ENCODE measurements at places on chromosomes 6 and 20.

DNA sequence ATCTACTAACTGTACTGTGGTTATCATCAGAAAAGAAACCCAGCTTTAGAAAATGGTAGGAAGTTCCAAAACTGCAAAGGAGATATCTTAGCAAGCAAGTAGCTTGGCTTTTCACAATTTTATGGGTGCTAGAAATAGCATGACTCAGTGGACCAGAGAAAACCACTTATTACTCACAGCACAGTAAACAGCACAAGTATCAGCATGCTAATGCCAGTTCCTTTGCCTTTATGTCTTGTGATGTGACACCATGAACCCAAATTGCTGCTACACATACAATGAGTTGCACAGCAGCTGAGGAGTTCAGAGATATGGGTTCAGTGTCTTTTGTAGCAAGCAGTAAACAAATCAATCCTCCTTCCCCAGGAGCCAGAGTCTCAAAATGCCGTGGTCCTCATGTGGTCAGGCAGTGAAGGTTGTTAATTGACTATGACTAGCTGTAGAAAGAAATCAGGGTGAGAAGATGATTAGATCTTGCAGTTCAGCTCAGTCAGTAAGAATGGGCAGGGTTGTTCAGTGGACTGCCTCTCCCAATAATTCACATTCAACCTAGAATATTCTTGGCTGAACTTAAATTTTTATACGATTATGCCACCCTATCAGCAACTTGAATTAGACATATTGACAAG lies 73.3 kb downstream of the OPRM1 start:
- no peak for DNase-seq

DNA sequence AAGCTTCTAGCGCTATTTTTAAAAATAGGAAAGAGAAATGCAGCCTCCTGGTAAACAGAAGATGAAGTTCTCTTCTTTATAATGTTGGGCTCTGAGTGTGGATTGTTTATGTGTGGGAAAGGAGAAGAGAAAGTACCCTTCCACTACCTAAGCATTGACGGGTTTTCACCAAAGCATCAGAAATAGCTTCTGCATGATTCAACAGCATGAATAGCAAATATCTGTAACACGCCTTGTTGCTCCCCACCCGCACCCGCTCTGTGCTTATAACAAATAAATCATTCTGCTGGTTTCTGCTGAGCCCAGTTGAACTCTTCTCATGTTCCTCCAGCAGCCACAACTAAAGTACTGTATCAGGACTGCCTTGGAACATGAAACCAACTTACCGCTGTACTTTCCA lies 20.7 kb downstream of the TXLNB start:
- DNase-seq = no peak

DNA sequence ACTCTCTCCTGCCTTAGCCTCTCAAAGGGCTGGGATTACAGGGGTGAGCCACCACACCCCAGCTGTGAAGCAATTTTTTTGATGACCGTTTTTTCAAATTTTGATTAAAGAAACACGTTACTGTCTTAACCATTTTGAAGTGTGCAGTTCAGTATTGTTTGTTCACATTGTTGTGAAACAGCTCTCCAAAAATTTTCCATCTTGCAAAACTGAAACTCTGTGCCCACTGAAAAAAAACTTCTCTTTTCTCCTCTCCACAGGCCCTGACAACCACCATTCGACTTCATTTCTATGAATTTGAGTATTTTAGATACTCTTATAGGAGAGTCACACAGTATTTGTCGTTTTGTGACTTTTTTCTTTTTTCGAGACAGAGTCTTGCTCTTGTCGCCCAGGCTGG lies 53.9 kb downstream of the ECT2L start:
- no peak for DNase-seq

DNA sequence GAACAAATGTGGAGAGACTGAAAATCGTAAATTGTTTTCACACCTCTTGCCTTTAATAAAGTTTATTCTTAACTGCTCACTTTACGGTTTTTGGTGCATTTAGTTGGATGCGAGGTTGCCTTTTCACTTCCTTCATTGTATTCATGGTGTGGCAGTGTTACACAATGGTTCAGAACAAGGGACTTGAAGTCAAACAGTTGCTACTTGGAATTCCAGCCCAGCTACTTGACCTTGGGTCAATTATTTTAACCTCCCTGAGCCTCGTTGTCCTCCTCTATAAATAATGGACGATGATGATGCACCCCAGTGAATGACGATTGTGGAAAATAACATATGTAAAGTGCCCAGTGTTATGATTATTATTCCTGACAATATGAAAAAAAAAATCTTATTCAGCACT lies 72.3 kb downstream of the CARMIL1 start:
- no peak for DNase-seq

GRCh38 chr6:8820313-8820712 lies 385.0 kb upstream of the SLC35B3 start:
- DNase-seq = no peak

GRCh38 chr6:13873288-13874190 lies 51.2 kb upstream of the RNF182 start:
- peak; percentile 68 for DNase-seq

DNA sequence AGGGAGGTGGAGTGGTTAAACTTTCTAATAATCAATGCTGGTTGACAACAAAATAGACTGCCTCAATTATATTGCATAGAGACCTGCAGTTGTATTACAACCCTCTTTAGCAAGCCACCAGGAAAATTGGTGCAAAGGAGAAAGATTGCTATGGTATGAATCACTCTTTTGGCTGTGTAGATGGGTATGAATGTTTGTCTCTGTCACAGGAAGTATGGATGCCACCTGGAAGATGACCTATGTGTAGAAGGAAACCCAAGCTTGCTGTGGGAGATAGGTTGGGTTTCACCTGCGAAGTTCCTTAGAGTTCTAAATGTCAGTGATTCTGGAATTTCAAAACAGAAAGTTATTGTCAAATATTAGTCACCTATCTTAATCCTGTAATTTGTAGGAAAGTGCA lies 134.6 kb downstream of the SOBP start:
- DNase-seq = no peak

DNA sequence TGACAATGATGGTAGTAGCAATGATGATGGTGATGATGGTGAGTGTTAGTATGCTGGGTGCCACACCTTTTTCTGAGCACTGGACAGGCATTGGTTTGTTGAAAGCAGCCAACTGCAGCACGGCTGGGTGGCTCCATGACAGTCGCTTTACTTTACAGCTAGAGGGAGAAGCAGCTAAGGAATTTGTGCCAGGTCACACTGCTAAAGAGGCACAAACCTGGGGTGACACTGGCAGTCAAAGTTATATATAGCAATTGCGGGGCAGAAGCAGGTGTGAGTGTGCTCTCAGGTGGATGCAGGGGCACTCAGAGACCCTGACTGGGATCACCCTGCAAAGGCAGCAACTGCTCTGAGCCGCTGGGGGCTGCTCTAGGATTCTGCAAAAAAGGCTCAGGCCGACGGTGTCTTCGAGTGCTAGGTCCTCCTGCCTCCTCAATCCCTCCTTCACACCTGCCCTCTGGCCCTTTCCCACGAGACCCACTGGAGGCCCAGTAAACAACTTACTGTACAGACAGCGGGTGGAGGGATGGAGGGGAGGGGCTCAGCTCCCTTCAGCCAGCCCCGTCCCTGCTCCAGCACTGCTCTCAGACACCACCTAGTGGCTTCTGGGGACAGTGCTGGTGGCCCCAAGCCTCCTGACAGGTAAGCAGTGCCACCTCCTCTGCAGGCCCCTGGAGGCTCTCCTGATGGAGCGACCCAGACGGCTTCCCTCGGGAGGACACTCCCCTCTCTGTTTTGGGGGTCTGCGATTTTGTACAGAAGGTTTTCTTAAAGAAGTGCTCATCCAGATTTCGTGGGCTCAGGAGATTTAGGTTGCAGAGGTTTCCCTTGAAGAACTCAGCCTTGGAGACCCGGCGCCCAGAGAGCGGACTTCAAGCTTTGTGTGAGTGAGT lies 4.4 kb upstream of the RPS21 start:
- peak; percentile 78 for DNase-seq

- DNase-seq = no peak
Measured at GRCh38 chr20:49824206-49824605, 11.6 kb downstream of the SLC9A8 start.

DNA sequence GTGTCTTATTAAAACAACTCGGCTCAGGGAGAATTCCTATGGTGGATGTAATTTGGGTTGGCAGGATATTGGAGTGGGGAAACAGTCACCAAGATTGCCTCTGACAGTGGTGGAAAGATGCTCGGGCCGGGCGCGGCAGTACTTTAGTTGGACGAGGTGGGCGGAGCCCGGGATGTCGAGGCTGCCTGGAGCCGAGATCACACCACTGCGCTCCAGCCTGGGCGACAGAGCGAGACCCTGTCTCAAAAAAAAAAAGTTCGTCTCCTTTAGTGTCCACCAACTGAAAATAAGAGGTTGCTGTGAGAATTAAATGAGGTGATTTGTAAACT lies 621 bp downstream of the NOL7 start:
- DNase-seq = peak; percentile 58

DNA sequence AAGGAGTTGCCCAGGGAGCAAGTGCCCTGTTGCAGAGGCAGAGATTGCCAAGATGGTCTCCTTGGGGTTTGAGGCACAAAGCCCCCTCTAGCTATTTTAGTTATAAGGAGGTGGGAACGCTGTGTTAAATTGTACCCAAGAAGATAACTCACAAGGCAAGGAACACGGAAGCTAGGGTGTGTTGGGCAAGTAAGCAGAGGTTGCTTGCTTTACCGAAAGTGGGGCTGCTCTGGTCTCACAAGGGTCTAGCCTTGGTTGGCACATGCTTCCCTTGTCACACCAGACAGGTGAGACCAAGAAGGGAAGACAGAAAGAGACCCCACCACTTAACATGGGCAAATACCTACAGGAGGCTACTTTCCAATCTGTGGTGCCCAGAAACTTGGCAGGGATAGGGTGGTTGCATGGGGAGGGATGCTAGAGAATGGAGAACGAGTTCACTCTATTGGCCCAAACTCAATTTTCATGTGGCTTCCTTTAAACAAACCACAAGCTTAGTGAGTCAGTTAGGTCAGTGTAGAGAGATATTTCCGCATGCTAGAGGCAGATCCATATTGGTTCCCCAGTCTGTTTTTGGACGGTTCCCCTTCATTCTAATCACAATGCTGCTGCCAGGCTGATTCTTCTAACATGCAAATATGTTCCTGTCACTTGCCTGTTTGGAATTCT lies 42.4 kb downstream of the PLAGL1 start:
- DNase-seq = no peak

- DNase-seq = no peak
Measured at GRCh38 chr6:14472986-14473337, 355.4 kb downstream of the CD83 start.

- no peak for DNase-seq
Measured at GRCh38 chr20:50717974-50718761, 13.2 kb upstream of the PARD6B start.

- DNase-seq = no peak
Measured at GRCh38 chr6:149026530-149026942, 279.7 kb downstream of the UST start.

DNA sequence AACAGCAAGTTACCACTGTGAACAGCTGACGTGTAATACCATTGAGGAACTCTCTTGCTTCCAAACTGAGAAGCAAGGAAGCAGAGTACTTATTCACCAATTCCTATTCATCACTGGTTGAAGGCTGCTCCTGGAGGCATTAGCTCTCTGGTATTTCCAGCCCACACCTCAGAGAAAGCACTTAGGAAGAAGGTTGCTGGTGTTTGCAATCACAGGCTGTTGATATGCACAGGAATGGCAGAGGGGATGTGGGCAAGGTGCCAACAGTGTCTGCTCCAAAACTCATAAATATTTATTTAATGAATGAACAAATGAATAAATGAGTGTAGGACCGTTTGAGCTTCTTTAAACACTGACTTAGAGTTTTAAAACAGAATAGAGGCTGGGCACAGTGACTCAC lies 6.9 kb upstream of the RRBP1 start:
- DNase-seq = no peak

DNA sequence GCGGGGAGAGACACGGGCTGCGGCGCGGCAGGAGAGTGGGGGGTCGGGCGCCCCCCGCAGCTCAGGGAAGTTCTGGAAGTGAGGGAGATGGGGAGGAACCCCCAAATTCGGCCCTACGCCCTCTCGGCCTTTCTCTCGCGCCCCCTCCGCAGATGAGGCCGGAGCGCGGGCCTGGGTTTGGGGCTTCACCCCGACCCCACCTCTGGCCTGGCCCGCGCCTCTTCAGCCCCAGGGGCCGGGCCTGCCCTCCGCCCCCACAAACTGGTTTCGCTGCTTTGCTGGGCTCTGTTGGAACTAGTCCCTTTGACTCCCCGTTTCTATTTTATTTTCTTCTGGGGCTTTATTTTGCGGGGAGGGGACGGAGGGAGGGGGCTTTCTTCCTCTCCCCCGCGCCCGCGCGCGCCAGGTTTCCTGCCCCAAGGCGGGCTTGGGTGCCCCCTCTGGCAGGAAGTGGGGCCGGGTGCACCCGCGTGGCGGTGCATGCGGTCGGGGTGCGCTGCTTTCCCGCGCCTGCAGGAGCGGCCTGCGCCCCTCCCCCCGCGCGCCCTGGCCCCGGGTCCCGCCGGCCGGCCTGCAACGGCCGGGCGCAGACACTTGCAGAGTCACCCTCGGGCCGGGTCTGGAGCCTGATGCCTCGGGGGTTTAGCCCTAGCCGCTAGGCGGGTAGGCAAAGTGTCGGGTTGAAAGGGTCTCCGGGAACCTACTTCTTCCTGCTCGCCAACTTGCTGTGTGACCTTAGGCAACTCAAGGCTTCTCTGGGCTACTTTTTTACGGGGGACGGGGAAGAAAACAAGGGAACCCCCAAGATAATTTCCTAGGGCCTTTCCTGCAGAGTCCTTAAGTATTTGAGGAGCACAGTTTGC lies 1.3 kb downstream of the HMGA1 start:
- DNase-seq = no peak

DNA sequence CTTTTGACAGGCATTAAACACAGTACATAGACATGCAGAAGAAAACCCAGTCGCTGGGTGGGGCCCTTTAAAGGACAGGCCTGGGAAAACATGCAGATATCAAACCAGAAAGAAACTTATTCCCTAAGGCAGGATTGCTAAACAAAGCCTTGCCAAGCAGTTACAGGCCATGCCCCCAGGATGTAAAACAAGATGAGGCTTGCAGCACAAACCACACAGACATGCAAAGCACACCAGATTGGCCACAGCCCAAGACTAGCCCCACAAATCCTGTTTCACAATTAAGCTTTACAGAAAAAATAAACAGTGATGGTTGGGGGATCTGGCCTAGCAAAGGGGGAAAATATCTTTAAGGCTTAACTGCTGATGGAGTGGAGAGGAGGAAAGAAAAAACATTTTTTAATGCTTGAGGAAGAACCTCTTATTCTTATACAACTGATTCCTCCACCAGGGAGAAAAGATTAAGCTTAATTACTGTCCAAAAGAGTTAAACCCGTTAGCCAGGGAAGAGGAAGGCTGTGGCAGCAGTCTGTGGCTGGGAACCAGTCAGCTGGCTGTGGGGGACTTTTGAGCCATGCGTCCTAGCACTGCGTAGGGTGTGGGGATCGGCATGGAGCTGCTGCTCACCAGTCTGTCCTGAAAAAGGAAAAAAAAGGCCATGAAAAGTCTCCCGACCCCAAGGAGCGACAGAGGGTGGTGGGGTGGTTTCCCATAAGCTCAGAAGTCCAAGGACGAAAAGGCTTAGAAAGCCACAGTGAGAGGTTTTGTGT lies 28.4 kb downstream of the COL19A1 start:
- DNase-seq = no peak
